ENCODE measurements at places on chromosomes 11 and 22.

DNA sequence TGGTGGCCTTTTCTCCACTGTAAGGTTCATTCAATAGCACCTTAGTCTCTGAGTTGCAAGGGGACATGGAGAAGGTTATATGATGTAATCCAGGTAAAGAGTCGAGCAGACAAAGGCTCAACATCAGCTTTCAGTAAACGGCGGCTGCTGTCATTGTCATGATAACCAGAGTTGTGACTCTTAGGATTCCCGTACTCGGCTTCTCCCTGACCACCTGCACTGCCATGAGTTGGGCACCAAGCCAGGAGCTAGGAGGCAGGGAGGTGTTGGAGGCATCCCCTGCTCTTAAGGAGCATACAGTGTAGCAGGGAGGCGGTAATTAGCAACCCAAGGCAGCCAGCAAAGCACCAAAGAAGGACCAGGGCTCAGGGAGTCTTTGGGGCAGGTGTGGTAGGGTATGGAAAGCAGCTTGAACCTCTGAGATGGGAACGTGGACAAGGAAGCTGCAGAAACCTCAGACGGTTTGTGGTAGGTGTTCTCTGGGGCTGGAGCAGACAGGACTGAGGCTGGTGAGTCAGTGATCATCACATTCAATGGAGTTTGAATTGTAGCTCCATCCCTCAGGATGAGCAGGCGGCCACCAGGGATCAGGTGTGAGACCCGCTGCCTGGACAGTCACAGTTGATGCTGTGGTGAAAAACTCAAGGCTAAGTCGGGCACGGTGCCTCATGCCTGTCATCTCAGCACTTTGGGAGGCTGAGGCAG, 31.7 kb downstream of the LIF start:
- DNase-seq = no peak

- no peak for DNase-seq
Observed at GRCh38 chr22:20965104-20965887, 1.8 kb upstream of the AIFM3 start.

DNA sequence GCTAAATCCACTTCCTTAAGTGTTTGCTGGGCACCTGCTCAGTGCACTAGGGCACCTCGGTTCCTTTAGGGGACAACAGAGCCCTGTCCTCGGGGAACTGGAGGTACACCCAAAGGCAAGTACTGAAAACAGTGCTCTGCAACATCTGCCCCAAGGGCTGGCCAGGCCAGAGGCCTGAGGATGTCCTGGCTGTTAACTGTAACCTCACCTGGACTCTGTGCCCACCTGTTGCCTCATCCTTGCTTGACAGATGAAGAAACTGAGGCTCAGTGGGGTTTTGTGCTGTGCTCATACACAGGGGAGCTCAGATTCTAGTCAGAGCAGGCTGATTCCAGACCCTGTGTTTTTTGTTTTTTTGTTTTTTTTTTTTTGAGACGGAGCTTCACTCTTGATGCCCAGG, 2.6 kb downstream of the SEC14L4 start:
- no peak for DNase-seq

GRCh38 chr11:74208507-74208906, 37.4 kb downstream of the PPME1 start:
- no peak for DNase-seq

DNA sequence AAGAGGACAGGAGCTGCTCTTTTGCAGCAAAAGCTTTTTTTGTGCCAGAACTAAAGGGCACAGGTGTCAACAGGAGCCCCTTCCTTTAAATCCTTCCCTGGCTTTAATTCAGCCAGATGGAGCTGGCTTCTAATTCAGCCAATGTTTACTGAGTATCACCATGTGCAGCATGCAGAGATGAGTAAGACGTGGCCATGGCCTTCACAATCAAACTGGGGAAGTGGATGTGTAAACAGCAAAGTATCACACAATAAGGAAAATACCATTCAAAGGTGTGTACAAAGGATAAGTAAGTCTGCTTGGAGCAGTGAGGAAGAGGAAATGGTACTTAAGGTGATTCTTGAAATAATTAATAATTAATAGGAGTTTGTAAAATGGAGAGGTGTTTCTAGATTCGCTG, 243.4 kb downstream of the NXPE2 start:
- DNase-seq = no peak

- no peak for DNase-seq
Observed at GRCh38 chr11:1532606-1533341, 39.3 kb downstream of the DUSP8 start.

DNA sequence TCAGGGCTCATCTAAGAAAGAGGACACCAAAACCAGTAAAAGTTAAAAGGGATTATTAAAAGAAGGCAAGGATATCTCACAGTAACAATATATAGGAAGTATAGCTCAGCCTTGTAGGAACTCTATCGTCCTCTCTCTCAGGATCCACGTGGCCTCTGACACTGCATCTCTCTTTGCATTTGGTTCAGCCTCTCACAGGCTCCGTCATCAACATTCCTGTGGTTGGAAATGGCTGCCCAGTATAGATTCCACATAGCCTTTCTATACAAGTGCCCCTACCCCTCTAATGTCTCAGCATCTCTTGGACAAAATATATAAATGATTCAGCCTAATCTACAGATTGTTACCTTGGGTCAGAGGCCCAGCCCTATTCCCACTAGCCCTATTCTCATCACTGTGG, 101.3 kb upstream of the DBX1 start:
- no peak for DNase-seq

GRCh38 chr11:120929664-120930154, 94.2 kb upstream of the TBCEL start:
- peak; percentile 45 for DNase-seq

DNA sequence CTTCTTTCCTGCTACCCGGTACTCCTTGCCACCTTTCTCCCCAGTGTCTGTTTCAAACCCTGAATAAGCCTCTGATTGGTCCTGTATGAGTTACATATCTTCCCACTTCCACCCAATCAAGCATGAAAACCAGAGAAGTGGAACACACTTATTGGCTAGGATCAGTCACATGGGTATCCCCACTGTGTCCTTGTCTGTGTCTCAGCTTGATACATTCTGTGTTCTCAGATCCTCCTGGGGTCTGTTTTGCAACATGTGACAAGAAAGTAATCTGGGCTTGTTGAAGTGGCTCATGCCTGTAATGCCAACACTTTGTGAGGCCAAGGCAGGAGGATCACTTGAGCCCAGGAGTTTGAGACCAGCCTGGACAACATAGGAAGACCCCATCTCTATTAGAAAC, 23.9 kb downstream of the MCHR1 start:
- DNase-seq = no peak

GRCh38 chr11:66020618-66021357, 5.5 kb downstream of the CATSPER1 start:
- DNase-seq = peak; percentile 64

GRCh38 chr22:39972641-39973040, 12.4 kb downstream of the TMA7B start:
- no peak for DNase-seq

- DNase-seq = no peak
Observed at GRCh38 chr11:56160217-56160616, at the start of gene OR8K5. Gene OR8K5, minus strand, starts transcription at chr11:56160317. Its CDS starts 0 bp downstream, at chr11:56160317.

GRCh38 chr22:47005506-47006408, 243.3 kb downstream of the TBC1D22A start:
- no peak for DNase-seq

GRCh38 chr22:23503736-23504440, 76.2 kb downstream of the IGLL1 start:
- no peak for DNase-seq

GRCh38 chr22:48209473-48210197, 1447.2 kb downstream of the TBC1D22A start:
- DNase-seq = no peak

DNA sequence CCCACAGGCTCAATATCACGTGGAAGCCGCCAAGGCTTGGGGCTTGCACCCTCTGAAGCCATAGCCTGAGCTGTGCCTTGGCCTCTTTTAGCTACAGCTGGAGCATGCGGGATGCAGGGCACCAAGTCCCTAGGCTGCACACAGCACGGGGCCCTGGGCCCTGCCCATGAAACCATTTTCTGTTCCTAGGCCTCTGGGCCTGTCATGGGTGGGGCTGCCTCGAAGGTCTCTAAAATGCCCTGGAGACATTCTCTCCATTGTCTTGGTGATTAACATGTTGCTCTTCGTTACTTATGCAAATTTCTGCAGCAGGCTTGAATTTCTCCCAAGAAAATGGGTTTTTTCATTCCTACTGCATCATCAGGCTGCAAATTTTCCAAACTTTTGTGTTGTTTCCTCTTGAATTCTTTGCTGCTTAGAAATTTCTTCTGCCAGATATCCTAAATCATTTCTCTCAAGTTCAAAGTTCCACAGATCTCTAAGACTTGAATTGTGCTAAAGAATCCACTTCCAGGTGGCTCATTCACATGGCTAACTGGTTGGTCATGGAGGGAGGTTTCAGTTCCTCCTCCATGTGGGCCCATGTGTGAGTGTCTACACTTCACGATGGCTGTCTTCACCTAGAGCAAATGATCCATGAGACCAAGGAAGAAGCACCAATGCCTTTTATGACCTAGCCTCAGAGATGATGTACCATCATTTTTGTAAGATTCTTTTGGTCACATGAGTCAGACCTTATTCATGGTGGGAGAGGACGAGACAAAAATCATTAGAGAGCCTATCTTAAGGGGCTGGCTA, 7.4 kb upstream of the CREBZF start:
- DNase-seq = no peak

- no peak for DNase-seq
Observed at GRCh38 chr11:95716266-95716665, 73.3 kb downstream of the FAM76B start.

GRCh38 chr11:115535781-115536180, 31.6 kb upstream of the CADM1 start:
- no peak for DNase-seq

DNA sequence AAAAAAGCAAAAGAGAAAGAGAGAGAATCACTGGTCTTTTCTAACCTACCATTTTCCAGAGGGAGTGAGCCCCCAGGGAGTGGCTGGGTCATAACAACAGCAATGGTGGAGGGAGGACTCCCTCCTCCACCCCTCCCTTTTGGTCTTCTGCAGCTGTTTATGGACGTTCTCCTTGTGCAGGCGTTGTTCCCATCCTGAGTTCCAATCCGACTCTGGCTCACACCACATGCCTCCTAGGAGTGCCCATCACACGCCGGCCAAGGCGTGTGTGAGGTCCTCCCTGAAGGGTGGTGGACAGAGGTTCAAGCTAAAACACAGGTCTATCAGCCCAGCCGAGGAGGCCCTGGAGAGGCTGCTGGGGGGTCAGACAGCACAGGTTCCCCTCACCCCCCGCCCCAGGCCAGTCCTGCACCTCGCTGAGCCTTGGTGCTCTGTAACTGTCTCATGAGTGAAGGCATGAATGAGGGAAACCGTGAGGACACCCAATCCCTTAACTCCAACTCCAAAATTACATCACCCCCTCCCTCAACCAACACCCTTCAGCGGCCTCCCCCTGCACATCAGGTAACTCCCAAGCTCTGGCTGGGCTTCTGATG, 29.4 kb downstream of the IFT27 start:
- DNase-seq = no peak

DNA sequence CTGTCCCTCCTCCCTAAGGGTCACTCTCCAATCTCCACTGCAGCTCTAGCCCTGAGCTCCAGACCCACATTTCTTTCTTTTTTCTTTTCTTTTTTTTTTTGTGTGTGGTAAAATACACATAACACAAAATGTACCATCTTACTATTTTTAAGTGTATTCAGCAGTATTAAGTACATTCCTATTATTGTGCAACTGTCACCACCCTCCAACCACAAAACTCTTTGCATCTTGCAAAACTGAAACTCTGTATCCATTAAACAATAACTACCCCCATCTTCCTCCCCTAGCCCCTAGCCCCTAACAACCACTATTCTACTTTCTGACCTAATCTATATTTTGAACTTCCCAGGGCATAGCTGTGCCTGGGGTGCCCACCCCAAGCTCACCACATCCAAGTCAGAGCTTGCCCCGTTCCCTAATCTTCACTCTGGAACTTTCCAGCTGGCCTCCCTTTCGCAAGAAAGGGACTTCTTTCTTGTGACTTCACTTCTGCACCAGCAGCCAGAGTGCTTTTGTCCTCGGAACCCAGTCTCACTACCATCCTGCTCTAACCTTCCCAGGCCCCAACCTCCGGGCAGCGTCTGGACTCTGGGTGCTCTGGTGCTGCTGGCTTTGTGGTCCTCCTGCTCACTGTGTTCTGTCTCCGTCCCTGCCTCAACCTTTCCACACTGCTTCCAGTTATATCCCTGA, 30.7 kb downstream of the PARVG start:
- DNase-seq = no peak

DNA sequence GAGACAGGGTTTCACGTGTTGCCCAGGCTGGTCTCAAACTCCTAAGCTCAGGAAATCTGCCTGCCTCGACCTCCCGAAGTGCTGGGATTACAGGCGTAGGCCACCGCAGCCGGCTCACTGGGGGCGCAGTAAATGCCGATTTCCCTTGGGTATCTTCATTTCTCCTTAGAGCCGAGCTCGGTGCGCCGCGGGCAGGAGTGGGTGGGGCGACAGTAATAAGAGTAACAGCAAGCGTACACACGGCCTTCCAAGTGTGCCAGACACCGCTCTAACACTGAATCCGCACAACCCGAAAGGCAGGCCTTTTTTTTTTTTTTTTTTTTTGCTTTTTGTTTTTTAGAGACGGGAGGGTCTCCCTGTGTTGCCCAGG, 500 bp upstream of the ADSL start:
- peak; percentile 48 for DNase-seq

DNA sequence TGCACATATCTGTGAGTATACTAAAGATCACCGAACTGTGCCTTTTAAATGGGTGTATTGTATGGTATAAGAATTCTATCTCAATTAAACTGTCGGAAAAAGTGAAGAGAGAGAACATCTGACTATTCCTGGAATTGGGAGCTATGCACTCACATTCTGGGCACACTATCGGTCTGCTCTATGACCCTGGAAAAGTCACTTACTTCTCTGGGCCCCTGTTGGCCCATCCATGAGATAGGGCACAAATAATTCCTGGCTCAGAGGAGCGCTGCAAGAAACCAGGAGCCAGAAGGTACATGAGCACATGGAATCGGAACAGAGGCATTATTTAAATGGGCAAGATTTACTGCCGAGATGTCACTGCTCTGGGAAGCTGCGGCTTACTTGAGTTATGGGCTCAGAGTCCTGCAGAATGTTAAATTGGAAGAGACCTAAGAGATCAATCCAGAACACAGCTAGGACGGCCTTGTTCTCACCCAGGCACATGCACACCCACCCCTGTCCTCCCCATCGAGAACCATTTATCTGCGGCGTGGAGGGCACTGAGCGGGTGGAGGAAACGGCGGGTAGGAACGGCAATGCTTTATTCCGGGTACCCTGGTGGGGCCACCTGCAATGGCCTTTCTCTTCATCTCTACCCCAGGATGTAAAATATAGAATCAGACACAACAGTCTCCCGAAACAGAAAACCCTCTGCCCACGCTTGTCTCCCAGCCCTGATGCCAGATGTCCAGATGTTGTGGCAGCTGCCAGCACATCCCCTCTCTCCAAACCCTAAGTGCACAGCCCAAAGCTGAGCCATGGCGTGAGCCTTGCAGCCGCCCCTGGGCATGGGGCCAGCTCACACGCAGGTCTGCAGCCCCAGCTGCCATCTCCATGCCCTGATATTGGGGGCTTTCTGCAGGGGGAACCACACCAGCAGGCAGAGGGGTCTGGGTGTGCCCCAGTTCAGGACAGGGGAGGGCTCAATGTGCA, 142.4 kb downstream of the DSCAML1 start:
- no peak for DNase-seq

GRCh38 chr11:128694618-128695481, 978 bp downstream of the FLI1 start:
- peak; percentile 42 for DNase-seq

- DNase-seq = peak; percentile 54
Observed at GRCh38 chr22:23225724-23226496, 45.6 kb downstream of the BCR start.

All from iris pigment epithelial cell (primary cell).